ENCODE measurements at places on chromosomes 16 and 17.
A peak's percentile ranks its signal among the peaks of the same experiment; 100 is the strongest.

DNA sequence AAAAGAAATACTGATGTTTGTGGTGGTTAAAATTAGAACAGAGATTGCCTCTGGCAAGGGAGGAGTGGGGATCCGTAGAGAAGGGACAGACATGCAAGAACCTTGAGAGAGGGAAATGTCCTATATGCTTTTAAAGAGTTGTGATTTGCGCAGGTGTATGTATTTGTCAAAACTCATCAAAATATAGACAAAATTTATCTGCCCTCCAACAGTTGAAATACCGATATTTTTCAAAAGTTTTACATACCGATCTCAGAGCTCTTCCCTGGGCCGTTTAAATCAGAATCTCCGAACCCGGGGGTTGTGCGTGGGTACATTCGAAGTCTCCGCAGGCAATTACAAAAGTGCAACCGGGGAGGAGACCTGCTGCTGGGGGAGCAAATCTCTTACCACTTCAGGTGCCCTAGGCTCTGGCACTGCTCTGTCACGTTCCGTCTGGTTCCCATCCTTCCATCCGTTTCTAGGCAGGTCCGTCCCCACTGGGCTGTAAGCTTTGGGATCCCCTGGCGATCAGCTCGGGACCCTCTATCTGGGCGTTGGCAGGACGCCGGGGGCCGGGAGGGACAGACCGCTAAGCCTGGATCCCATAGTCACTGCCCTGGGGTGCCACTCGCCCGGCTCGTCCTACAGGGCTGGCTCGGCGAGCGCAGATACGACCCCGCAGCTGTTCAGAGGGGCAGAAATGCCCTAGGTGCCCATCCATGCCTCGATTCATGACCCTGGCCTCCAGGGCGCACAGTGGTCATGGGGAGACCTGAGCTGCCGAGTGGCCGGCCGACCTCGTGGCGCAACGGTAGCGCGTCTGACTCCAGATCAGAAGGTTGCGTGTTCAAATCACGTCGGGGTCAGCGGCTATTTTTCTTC is 4.2 kb downstream of the BORCS6 start:
- peak; percentile 84 for DNase-seq

DNA sequence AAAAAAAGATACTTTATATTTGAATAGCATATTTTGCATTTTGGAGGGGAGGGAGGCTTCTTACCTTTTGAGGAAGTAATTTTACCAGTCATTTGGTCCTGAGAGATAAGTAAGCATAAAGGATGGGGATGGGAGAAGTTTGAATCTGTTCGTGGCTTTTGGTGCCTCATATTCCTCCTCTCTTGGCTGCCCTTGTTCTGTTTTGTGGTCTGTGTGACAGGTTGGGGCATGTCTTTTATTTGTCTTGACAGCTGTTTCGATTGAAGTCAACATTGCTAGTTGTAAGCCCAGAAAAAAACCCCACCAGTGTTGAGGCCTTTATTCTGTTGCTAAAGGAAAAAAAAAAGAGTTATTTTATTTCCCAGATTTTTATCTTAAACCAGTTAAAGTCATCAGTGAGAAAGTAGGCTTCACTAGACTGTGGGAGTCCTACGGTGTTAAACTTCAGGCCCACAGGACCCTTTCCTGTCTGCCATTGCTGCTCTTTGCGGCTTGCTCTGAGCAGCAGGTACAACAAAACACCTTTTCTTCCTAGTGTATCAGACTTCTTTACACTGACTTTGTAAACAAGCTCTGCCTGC is 11.4 kb downstream of the SLC7A6 start:
- DNase-seq: no peak

DNA sequence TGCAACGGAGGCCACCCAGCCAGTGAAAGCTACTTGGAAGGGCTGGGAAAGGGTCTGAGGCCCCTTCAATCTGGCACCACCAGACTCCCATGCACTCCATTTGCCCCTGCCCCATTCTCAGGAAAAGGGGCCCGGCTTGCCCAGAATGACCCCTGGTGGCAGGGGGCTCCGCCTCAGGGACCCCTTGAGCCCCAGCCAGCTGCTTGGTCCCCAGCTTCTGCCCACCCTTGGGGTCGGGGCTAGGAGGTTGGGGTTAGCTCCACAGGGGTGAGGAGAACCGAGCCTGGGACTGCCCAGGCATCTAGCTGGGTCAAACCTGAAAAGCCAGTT is 1.3 kb downstream of the RHBDF1 start:
- no peak for DNase-seq

DNA sequence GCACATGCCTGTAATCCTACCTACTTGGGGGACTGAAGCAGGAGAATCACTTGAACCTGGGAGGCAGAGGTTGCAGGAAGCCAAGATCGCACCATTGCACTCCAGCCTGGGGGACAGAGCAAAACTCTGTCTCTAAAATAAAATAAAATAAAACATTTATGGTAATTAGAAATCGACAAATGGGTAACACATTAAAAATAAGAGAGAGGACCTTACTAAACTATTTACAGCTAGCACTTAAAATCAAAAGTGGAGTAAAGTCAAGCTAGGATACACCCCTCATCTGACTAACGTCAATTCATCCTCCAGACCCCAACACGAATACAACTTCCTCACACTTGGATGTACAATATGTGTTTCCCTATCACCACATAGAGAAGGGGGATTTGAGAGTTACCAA is 27.8 kb upstream of the RHOT1 start:
- DNase-seq: no peak

DNA sequence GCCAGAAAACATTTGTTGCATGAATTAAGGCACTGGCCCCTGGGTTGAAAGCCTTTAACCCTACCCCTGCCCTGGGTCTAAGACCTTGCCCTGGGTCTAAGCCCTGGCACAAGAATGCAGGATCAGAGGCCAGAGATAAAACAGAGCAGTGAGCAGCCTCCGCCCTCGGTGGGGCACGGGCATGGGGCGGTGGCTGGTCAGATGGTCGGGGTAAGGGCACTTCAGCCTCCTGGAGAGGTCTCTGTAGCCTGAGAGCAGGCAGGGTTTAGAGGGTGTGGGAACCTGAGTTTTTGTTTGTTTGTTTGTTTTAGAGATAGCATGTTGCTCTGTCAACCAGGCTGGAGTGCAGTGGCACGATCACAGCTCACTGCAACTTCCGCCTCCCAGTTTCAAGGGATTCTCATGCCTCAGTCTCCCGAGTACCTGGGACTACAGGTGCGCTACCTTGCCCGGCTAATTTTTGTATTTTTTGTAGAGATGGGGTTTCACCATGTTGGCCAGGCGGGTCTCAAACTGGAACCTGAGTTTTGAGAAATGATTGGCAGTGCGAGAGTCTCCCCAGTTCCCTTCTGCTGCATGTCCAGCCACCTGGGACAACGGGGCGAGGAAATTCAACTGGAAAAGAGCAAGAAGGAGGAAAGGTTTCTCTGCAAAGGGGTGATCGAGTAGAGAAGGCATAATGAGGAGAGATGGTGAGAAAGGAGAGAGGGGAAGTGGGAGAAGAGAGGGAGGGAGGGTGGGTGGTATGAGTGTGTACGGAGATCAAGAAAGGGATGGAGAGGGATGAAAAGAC is 27.7 kb downstream of the TNS4 start:
- no peak for DNase-seq

GRCh38 chr17:47733674-47734410 is 806 bp downstream of the TBX21 start:
- no peak for DNase-seq

DNA sequence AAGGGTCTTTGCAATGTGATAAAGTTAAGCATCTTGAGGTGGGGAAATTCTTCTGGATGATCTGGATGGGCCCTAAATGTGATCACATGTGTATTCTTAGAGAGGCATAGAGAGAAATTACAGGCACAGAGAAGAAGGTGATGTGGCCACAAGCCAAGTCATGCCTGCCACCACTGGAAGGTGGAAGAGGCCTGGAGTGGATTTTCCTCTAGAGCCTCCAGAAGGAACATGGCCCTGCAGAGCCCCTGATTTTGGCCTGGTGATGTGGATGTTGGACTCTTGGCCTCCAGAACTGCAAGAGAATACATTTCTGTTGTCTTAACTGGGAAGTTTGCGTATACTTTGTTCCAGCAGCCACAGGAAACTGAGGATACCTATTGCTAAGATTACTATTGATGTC is 156.9 kb upstream of the CACNG5 start:
- no peak for DNase-seq

DNA sequence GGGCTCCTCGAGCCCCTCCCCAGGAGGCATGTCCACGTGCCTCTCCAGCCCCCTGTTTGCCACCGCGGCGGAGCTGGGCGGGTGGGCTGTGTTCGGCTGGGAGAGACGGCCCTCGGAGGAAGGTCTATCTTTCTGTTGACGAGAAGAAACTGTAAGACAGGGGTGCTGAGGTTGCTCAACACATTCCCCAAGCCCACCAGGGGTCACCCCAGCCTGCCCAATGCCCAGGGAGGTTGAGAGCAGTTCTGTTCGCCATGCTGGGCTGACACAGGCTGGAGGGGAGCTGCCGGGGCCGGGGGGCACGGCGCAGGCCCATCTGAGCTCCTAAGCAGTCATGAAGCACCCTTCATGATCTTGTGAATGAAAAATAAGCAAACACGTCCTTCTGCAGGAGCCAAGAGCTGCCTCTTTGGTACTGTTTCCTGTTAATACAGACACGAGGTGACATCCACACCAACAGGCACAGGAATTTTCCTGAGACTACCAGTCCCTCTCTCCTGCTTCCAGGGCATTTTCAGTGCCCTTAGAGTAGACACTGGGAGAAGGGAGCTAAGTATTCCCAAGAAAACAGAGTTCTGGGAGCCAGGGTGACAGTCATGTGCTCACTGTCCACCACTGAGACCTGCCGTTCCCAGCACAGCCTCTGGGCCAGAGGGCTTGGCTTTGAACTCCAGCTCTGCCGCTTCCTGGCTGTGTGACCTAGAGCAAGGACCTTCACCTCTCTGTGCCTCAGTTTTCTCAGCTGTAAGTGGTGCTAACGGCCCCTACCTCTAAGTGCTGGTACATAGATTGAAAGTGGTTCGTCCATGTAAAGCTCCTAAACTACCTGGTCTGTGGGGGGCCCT is 9.2 kb downstream of the UBALD2 start:
- no peak for DNase-seq

GRCh38 chr16:1221628-1222552 is 3.2 kb downstream of the TPSG1 start:
- DNase-seq: no peak

- DNase-seq: no peak
These were observed 10.8 kb downstream of the EMP2 start for GRCh38 chr16:10569621-10570020.

GRCh38 chr17:39325528-39326240 is 75.7 kb downstream of the FBXL20 start:
- no peak for DNase-seq

DNA sequence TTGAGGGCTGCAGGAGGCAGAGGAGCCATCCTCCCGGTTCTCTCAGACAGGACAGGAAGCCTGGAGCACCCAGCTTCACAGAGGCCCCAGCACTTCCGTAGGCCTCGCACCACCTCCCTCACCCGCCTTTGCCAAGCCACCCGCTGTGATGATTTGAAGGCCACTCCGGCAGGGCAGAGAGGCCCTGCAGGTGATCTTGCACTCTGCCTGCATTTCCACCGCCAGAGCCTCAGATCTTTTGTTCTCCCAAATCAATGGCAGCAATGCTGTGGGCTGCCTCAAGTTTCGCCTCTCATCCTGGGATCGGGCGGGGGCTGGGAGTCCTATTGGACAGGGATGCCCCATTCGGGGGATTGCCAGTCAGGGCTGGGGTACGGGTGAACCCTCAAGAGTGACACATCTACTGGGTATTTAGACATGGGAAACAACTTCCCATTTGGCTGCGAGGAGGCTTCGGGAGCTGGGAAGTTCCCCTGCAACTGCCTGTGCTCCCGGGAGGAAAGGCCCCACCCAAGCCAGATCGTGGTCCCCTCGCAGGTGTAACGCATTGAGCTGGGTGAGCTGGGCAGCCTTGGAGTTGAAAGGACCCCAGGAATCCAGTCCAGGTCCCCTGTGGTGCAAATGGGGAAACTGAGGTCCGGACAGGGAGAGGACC is 34.8 kb upstream of the PEMT start:
- no peak for DNase-seq

DNA sequence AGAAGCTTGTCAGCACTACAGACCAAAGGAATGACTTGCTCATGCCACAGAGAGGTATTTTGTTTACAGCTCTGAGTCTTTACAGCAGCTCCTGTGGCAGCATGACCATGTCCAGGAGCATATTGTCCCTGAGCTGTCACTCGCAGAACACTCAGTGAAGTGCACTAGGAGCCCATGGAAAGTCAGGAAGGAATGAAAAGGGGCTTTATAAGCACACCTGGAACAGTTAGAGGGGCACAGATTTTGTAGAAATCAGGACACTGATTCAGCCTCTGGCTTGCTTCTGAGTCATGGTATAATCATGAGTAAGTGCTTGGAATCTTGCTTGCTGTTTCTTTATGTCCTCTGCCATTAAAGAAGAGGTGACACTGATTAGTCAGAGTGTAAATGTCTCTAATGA is 41.0 kb downstream of the TADA2A start:
- no peak for DNase-seq

- no peak for DNase-seq
These were observed 1276.1 kb upstream of the CDH8 start for GRCh38 chr16:63312346-63312745.

DNA sequence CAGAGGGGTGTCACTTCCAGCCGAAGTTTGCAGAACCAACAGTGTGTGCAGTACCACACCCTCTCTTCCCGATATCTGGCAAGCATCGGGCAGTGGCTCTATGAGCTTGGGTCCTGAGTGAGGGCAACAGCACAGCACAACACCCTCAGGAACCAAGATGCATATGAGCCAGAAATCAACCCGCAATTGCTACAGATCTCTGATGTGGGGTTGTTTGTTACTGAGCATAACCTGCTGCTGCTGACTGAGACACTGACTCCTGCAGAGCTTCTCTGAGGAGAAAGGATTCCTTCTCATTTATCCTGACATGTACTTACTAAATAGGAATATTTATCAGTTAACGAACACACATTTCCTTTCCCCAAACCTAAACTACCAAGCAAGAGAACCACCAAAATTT is 218.3 kb downstream of the RBFOX3 start:
- no peak for DNase-seq

GRCh38 chr16:26857371-26857770 is 209.4 kb upstream of the C16orf82 start:
- DNase-seq: no peak

DNA sequence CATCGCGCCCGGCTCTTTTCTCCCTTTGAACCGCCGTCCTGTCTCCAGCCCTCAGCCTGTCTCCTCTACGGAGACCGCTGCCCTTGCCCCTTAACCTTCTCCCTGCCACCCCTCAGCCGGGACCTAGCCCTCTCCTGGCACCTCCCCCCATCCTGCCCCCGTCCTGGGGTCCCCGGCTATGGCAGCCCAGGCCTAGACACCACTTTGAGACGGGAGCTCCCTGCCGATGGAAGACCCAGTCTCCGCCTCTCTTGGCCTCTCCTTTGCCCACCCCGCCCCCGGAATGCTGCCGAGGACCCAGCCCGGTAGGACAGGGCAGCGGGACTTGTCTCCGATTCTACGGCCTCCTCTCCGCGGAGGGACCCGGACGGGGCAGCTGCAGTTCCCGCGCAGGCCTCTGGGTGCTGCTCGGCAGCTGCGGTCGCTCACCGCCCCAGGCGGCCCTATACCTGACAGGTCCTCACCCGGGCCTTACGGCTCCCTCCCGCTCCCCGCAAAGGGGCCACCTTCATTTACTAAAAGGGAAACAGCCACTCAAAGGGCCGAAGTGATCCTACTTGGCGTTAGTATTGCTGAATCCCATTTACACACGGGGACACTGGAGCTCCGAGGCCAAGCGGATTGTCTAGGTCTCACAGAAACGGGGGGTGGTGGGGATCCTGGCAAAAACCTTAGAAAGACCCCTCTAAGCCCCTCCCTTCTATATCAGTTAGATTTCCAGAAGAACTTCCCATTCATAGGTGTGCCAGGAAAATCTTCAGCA is 32.6 kb upstream of the TAC4 start:
- peak; percentile 62 for DNase-seq

GRCh38 chr16:64481497-64481896 is 640.4 kb downstream of the CDH11 start:
- DNase-seq: no peak
